BJ (cell line): ENCODE measurements at places on chromosomes 4 and X.

DNA sequence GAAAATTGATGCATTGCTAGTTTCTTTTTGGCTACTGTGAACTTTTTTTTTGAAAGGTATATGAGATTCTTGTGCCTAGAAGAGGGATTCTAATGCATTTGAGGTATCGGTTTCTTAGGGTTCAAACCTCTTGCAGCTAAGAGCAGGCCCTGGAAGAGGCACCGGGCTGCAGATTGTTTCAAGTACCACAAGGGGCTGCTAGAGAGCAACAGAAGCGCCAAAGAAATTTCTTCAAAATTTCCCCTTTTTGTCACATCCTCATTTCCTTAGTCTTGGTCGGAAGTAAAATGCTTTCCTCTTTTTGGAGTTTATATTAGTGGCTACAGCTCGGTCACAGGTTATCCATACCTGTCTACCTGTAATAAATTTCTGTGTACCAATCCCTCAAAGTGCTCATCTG is 89.8 kb downstream of the PDGFRA start:
- DNase-seq = no peak

DNA sequence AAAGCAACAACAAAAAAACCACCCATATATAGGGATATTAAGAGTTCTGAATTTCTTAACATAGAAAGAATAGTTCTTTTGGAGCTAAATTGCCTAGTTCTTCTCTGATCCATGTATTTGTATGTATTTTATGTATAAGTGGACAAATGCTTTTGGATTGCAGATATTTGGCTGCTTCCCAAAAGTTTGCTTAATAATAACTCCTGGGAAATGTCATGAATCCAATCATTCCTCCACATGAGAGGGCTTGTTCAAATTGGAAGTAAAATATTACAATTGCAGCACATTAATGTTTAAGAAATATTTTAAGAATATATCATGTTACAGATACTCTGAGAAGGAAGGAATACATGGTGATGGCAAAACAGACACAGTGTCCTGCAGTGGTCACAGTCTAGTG is 71.5 kb upstream of the PAGE3 start:
- no peak for DNase-seq

- DNase-seq = peak; percentile 61
These were observed 3.5 kb upstream of the DDX60L start for GRCh38 chr4:168483811-168484210.

DNA sequence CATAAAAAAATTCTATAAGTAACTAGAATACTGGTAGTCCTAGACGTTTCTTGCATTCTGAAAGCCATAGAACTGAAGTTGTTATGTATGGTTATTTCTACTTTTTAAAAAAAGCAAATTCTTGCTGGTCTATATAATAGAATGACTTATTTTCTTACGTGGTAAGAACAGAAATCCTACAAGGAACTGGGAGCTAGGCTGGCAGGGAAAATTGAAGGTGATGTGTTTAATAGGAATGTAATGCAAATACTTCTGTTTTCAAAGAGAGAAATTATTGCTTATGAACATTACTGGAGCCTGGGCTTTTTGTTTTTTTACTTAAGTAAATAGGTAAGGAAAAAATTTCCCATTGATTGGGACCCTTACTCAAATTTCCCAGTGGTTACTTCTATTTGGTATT is 8.9 kb downstream of the CCNA2 start:
- DNase-seq = no peak

DNA sequence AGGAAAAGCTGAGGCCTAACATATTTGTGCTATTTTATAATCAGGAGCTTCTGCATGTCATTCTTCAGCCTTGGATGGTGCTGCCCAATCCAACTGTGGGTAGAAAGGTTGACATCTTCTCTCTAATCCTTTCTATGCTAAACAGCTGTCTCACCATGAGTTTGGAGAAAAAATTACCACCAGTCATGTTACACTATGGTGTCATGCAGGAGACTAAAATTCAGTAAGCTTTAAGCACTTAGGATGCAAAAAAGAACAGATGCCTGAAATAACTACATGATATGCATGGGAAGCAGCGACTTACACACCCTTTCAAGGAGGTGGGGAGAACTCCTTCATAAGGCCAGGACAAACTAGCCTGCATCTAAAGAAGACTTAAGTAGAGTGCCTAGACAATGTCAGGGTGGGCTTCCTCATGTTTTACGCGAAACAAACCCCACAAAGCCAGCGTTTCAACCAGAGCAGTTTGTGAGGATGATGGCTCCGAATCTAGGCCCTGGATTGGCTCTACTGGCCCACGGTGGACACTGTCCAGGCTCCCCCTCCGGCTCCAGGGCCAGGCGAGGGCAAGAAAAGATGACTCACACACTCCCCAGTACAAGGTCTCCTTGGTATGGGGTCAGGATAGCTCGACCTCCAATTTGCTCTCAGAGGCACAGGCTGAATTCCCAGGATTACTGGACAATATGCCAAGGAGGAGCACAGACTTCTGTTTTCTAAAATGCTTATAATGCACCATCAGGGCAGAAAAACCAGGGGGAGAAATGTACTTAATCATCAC is 45.1 kb downstream of the STX18 start:
- no peak for DNase-seq

DNA sequence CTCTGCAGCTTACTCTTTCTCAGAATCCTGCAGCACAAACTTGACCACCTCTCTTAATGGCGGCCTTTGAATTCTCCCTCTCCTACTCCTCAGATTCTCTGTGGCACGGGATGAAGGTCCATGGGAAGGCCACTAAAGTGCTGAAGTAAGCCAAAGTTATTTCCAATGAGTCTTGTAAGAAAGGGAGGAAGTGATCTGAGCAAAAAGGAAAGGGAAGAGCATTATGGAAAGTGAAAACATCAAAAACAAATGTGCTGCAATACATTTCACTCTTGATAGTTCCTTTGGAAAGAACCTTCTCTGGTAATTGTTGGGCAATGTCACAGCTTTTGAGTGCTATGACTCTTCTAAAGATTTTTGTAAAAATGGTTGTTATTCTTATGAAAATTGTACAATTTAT is 54.3 kb upstream of the CAMK2D start:
- DNase-seq = no peak

GRCh38 chr4:162151850-162152249 is 11.9 kb downstream of the FSTL5 start:
- DNase-seq = no peak

GRCh38 chr4:7774301-7775294 is 165.1 kb downstream of the AFAP1 start:
- no peak for DNase-seq

- DNase-seq = no peak
These were observed 108.4 kb downstream of the DOCK11 start for GRCh38 chrX:118603981-118604380.

- DNase-seq = no peak
These were observed 16.6 kb upstream of the GTPBP6 start for GRCh38 chrX:334971-335757.

- DNase-seq = no peak
These were observed 503.8 kb upstream of the BOD1L1 start for GRCh38 chr4:14131335-14131734.

DNA sequence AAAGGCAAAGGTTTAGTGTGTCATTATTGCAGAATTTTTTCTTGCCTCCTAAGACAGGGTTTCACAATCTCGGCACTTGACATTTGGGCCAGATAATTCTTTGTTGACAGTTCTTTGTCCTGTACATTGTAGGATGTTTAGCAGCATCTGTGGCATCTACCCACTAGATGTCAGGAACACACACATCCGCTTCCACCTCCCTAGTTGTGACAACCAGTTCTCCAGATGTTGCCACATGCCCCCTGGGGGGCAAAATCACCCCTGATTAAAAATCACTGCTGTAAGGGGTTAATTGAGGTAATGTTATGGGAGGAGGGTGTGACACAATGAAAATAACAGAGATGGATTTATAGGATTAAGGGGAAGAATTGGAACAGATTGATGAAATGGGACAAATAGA is 75.3 kb downstream of the HMGB2 start:
- DNase-seq = no peak

DNA sequence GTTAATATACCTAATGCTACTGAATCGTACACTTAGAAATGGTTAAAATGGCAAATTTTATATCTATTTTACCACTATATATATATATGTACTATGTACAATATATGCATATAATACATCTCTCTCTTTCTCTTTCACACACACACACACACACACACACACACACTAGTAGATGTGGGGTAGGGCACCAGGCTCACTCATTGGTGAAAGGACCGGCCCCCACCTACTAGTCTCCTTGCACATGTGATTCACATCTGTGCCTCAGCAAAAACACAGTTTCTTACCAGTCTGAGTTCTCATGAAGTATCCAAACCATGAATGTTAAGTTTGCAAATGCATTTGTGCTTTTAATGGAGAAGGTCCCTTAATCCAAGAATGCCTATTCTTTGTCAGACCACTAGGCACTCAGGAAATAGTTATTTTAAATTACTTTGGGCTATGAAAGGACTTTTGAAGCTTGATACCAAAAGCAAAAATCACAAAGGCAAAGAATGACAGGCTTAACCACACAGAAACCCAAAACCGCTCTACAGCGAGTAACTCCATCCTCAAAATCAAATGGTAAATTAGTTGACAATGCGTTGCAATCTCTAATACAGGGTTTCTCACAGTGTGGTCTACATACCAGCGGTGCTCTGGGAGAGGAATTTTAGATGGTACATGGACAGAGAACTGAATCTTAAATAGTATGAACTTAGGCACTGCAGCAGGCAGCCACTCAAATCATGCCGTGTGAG is 5.8 kb downstream of the TSC22D3 start:
- no peak for DNase-seq

GRCh38 chr4:19557161-19557560 is 694.5 kb upstream of the SLIT2 start:
- DNase-seq = no peak

DNA sequence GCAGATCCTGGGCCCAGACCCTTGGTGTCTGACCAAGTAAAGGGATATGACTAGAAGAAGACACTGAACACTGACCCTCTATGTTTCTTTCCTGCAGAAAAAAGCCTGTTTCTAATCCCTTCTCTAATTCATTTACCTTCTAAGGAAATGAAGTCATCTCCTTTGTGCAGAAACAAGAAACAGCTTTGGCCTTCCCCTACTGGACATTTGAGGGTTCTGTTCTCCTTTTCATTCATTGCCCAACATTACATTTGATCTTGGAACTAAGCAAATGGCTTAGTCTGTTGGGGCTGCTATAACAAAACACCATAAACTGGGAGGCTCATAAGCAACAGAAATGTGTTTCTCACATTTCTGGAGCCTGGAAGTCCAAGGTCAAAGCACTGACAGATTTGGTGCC is 20.0 kb downstream of the HCCS start:
- DNase-seq = no peak

DNA sequence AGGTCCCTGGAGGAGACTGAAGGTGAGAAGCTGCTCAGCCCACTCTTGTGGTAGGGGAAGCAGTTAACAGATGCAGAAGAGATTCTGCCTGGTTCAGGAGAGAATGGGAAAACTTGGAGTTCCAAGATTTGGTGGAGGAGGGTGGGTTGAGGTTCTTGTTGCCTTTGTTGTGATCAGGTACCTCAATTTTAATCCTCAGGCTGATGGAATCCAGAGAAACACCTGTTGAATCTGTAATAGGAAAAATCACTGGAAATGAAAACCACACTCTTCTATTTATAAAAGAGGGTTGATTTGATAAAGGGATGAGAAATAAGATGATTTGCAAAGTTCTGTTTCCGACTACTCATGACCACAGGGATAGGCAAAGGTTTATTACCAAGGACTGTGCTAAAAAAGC is 132.1 kb downstream of the EDA start:
- DNase-seq = no peak

- peak; percentile 29 for DNase-seq
These were observed 100.5 kb downstream of the CLNK start for GRCh38 chr4:10584042-10584441.

DNA sequence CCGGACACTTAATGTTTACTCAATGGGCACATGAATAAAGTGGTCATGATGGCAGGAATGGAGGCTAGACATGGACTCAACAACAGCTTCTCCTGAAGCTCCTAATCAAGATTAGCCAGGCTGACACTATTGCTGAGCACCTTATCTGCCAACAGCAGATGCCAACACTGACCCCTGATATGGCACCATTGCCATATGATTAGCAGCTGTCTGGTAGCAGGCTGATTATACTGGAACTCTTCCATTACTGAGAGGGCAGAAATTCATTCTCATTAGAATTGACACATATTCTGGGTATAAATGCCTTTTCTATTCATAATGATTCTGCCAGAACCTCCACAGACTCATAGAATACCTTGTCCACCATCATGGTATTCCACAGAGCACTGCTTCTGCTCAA is 18.4 kb upstream of the AFF1 start:
- no peak for DNase-seq

DNA sequence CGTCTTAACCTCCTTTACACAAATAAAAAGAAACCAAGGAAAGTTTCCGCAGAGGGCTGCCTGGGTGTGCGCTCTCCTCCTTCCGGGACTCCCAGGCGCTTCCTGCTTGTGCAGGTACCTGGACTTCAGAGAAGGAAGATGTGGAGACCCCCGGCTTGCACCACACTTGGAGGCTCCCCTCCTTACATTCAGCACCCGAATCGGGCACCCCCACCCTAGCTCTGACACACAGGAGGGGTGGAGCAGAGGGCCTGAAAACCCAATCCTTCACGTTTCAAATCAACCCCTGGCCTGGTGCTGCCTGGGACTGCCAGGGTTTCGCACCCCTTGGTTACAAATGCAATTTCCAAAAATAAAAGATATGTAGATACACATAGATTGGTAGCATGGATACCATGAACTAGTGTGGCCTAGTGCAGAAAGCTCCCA is 3.1 kb downstream of the NKX3-2 start:
- no peak for DNase-seq

GRCh38 chrX:2913118-2913517 is 16.0 kb downstream of the ARSD start:
- DNase-seq = no peak

DNA sequence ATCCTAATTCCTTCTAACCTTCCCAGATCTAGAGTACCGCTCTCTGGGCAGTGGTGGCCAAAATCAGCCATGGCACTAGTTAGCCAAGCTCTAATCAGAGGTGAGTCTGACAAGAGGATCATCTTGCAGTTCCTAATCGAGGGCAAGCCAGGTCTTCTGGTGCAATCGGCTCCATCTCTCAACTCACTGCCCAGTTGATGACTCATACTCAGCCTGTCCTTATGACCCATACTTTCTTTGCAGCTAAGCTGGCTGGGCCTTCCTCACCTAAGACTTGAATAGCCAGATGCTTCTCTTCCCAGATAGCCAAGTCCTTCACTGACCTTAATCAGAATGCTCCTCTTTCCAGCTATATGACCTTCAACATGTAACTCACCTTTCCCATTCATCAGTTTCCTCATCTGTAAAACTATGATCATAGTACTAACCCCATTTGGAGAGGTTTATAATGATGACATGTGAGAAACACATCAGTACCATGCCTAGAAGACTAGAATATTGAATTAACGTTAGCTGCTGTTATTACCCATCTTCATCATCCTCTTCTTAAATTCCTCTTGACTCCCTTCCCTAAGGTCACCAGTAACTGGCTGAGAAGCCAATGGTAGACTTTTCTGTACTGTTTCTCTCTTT is 57.1 kb downstream of the RELL1 start:
- no peak for DNase-seq
